Fibroblast of lung (primary cell): ENCODE measurements at places on chromosomes 5 and 9. TPM values are rescaled to one million over a fixed set of nuclear protein-coding genes. Genes with fewer than 3 reads are reported as not detected.

DNA sequence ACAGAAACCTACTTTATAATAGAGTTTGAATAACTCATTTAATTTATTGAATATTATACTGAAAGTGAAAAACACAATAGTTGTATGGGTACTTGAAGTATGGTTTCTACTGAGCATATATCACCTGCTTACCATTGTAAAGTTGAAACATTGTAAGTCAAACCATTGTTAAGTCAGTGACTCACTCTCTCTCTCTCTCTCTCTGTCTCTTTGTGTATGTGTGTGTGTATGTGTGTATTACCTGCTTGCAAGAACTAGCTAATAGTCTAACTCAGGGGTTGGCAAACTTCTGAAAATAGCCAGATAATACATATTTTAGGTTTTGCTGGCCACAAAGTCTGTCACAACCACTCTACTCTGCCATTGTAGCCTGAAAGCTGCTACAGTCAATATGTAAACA, 564.3 kb upstream of the ZNF608 start:
- DNase-seq = peak; percentile 62

DNA sequence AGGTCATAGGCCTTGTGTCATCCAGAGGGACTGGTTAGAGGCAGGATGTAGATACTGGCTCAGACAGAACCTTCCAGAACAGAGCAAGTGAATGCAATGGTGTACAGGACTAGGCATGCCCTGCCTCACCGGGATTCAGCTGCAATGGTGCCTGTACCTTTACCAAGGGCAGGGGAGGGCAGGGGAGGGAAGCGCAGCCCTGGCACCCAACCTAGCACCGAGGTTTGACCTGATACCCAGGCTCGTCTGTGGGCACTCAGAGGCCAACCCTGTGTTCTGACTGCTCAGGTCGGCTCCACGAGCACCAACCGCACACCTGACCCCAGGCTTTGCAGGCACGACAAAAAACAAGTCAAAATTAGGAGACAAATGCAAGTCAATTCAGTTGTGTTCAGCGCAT, 47.3 kb upstream of the GFPT2 start:
- no peak for DNase-seq

GRCh38 chr5:95686651-95687050, 3.9 kb upstream of the SPATA9 start:
- no peak for DNase-seq

Gene CCDC183
- 0.99 and 1.0 TPM in 2 replicates for total RNA-seq

DNA sequence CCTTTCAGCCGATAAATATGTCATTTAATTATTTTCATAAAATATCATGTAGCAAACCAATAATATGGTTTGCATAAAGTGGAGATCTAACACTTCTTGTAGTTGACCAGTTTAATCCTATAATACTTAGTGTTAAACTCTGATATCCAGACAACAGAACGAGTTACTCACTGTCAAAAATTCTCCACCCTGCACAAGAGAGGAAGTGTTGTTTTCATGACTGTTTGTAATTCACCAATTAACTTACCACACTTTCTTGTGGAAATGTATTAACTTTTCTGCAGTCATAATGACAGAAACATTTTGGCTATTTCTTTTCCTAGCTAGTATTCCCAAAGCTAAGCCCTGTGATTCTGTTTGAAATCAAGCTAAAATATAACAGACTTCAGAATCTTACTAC, 555.3 kb upstream of the FTMT start:
- no peak for DNase-seq

Gene HNRNPH1
- 630 and 689 TPM in 2 replicates for total RNA-seq

- no peak for DNase-seq
Observed at GRCh38 chr5:89604342-89604741, 721.4 kb upstream of the MEF2C start.

DNA sequence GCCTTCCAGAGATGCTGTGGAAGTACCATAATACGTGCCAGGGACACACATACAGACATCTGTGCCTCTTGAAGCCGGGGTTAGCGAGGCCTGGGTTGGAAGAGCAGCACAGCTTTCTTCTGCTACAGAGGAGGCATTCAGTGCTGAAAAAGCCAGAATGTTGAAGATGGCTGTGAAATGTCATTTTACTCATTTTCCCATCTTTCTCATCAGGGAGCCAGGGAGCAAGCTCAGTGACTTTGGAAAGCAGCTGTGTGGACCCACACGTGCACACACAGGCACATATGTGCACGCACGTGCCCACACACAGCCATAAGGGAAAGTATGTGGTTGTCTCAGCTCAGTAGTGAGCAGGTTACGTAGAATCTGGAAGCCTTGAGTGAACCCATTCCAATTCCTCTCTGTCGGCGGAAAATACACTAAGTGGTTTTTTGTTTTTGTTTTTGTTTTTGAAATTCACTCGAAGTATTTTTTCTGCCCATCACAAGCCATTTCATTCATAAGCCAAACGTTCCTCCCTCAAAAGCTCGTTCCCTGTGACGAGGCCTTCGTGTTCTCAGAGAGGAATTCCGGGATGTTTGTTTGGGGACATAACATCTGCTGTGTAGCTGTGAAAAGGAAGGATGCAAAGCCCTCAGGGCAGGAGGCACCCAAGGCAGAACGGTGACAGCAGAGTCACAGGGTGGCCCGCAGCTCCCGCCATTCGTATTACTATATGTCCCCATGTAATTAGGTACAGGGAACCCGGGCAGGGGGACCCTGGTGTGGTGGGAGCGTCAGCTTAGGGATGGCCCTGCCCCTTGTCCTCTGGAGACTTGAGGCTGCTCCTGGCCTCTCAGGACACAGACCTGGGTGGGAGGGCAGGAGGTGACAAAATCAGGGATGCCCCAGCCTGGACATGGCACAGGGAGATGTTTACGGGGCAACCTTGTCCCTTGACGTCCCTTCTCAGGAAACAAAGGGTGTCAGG, 29.0 kb upstream of the ANKRD33B start:
- DNase-seq = no peak

DNA sequence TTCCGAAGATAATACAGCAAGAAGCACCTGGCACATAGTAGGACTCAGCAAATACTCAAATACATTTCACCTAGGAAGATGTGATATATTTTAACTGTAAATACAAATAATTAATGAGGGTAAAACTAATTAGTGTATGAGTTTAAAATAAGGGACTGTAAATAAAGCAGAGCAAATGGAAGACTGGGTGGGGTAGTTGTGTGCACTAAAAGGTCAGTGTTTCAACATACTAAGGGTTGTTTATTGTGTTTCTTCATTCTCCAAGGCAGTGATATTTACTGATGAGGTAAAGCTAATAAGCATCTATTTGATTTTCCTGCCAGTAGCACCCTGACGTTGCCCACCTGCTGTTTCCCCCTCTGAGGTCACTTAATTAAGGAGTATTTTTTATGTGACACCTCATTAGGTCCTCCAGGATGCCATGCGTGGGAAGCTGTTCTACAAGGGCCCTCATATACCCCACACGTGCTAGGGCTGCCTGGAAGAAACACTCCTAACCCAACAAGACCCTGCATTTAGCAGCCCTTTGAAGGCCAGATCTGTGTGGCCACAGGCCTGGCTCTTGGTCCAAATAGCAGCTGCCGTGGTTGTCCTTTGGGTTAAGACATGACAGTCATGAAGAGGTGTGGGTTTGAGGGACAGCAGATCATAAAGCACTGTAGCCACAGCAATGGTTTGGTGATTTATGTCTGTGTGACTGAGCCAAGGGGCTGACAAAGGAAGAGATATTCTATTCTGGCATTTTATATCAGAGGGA, 97.5 kb upstream of the RPS23 start:
- DNase-seq = no peak

Gene CAMK2A
- total RNA-seq = 0.77 and 2.1 TPM in 2 replicates

DNA sequence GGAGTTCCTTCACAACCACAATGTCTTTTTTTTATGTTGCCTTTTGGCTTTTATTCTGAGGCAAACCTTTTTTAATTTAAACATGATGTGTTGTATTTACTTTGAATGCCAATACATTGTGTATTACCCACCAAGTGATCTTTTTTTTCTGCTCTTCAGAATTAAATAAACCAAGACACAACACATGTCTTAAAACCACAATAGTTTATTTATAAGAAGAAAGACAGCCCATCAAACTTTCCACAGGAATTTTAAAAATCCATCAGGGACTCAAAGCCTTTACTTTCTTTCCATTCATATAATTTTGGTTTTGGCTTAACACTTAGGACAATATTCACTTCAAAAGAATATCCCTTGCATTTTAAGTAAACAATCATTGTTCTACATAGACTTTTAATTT, 321.8 kb upstream of the MEF2C start:
- DNase-seq = peak; percentile 70

- no peak for DNase-seq
Observed at GRCh38 chr5:82151204-82151603, 127.0 kb downstream of the RPS23 start.

Gene ACOT12
- total RNA-seq = 0.26 and 2.0 TPM in 2 replicates

DNA sequence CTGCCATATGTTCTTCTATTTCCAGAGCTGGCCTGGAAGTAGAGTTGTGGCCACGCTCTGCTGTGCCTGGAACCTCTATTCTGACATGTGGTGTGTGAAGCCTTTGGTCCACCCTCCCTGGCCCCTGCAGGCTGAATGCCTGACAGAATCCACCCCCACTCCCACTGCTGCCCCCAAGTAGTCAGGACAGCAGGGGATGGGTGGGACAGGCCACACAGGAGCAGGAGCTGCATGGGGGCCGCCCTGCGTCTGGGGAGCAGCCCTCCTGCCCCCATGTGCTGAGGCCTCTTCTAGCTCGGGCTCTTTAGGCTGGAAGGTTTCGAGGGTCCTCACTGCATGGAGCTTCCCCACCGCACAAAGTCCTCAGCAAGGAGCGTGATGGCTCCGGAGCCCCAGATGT, 32.6 kb upstream of the IRX4 start:
- no peak for DNase-seq

Gene LCN9
- not detected in 2 replicates for total RNA-seq

Gene KIF4B
- under 0.01 TPM in 2 replicates for total RNA-seq

DNA sequence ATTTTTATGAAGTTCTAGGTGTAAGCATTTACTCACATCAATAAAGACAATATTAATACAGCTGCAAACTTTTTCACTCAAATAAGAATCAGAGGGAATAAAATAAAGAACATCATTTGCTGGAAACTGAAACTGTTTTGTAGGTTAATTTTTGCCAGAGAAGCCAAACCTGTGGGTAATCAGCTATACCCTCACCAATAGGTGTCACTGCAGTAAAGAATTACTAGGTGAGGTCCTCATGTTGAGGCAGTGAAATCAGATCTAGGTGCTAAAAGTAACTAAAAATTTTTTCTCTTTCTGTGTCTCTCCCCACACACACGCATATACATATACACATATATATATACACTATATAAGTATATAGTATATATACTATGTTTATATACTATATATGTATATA, 1016.3 kb upstream of the SEMA6A start:
- peak; percentile 26 for DNase-seq

- no peak for DNase-seq
Observed at GRCh38 chr9:23039402-23039801, 592.8 kb downstream of the DMRTA1 start.

DNA sequence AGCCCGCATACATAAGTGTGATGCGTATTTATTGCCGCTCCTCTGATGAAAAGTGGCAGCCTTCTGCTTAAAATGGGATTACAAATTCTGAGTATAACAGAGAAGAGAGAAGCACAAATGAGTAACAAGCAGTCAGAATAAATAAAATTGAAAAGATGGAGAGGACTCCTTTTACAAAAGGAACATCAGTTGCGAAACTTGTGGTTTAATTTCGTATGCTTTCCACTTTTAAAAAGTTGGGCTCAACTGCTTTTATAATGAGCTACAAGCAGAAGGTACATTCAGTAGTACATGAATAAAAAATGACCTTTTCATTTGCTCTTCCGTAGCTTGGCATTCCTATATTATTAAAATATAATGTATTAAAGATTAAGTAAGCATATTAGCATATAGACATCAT, 320.0 kb downstream of the FBXL17 start:
- DNase-seq = peak; percentile 14

GRCh38 chr9:13493697-13494096, 214.2 kb upstream of the MPDZ start:
- no peak for DNase-seq

DNA sequence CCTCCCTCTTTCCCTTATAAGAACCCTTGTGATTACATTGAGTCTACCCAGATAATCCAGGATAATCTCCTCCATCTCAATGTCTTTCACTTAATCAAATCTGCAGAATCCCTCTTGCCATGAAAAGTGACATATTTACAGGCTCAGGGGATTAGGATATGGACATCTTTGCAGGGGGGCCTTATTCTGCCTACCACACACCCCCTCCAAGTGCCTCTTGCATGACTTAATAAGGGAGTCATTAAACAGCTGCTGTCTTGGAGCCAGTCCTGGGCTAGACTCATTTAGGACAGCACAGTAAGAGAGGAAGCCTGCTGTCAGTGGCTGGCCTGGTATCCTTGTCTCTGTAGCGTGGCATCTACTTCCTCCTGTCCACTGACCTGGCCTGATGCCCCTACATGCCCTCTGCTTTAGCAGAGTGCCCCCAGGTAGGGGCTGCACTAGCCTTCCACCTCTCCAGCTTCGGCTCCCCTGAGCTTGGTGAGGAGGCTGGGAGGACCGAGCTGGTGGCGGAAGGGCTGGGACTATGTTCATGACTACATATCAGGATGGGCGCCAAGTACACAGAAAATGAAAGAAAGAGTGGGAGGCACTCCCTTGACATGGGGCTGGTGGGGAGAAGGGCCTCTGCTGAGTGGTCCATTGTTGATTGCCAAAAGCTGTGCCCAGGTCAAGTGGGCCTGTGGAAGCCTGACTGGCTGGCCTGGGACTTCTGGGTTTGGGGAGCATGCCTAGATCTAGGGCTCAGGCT, 17.2 kb downstream of the ENHO start:
- no peak for DNase-seq

Gene PCDHGA7
- 2.8 and 6.8 TPM in 2 replicates for total RNA-seq

DNA sequence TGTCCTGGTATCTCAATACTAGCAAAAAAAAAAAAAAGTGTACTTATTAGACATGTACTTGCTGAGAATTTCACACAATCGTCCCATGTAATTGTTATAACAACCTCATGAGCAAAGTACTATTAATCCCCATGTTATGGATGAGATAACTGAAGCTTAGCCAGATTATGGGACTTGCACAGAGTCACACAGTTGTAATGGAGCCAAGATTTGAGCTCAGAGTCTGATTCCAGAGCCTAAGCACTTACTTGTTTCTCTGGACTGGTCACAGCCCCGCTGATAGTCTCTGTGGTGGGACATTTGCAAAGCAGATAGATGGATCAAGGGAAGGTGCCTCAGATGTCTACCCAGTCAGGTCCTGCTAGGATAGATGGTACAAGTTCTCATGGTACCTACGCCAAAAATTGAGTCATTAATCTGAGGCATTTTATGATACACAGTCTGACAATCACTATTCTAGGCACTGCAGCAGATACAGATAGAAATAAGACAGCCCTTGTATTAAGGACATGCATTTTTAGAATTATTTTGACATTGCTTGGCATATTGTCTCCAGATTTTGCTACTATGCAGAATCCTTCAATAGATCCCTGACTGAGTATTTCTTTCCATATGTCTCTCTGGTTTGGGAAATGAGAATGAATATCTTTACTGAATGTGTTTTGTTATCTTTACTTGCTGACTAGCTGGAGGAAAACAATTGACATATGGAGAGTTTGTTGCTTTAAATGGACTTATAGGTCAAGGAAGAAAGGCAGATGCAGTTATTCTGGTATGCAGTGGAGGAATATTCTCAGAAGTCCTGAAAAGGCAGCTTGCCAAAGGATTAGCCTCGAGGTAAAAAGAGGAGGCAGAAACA, 149.5 kb downstream of the ADAMTSL1 start:
- no peak for DNase-seq
